ENCODE measurements at places on chromosomes 6 and 20.

DNA sequence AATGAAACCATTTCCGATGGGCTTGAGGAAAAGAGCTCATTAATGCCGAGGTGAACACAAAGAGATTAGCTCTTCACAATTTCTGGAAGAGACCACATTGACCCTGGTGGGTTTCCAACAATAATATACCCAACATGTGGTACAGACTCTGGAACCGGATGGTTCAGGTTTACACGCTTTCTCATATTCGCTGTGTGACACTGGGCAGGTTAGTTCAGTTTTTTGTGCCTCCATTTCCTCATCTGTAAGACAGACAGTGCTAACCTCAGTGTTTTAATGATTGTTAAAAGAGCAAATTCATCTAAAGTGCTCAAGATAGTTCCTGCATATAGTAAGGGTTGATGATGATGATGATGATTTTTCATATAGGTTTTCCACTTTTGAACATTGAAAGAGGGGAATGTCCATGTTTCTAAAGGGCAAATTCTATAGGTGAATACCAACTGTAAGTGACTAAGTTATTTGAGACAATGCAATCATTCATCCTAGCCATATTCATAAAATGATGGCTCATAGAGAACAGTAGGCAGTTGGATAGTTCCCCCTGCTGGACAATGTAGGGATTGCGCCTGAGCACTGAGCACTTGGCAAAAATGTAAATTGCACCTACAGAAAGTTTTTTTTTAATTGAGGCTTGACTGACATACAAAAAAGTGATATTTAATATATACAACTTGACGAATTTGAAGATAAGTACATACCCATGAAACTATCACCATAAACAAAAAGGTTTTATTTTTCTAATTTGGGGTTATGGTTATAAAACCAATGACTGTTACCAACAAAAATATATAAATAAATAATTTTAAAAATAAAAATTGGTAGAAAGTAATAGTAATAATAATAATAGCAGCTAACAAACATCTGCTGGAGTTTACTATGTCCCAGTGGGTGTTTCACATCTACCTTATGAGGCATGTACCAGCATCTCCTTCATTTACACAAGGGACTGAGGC is 2.1 kb upstream of the PERP start:
- peak; percentile 70 for DNase-seq

DNA sequence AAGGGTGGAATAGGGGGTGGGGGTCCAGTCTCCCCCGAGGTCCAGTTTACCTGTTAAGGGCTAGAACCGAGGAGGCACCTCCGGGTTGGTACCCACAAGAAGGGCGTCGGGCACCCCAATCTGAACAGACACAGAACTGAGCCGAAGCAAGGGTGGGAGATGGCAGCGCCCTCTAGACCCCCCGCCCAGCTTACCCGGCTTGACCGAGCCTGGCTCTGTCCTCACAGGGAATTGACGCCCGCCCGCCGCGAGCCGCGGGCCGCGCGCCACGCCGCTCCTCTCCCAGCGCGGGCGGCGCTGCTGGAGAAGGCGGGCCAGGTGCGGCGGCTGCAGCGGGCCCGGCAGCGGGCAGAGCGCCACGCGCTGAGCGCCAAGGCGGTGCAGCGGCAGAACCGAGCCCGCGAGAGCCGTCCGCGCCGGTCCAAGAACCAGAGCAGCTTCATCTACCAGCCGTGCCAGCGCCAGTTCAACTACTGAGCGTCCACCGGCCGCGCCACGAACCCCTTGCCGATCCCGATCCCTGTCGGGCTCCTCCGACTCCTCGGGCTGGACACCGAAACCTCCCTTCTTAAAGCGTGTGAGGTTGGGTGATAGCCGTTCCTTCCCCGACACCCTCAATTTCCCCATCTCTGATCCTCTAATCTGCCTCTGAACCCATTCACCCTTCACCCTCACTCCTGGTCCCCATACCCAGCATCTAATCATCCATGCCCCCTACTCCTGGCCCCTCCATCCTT is 5.9 kb downstream of the TP53INP2 start:
- DNase-seq = peak; percentile 48

- no peak for DNase-seq
These were observed 43.9 kb upstream of the SRF start for GRCh38 chr6:43127180-43127579.

GRCh38 chr20:21518292-21518991 is 4.6 kb upstream of the NKX2-2 start:
- no peak for DNase-seq

DNA sequence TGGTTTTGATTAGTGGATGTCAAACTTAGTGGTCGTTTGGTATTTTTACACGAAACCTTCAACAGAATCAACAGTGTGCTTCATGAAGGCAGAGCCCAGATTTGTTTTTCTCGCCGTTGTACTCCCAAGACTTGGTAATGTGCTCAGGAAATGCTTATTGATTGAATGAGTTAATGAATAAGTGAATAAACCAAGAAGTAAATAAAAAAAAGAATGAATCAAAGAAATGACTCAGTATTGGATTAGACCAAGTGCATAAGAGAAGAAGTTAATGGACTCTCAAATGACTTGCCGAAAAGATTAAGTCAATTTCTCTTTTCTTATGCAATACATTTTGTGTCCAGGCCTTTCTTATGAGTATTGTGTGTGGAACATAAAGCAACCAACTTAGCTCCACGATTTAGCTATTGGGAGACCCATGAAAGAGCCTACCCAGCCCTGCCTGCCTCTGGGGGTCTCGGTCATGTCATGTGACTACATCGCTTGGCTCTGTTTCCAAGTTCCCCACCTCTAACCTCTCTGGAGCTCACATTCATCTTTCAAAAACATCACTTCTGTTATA is 10.6 kb upstream of the FUCA2 start:
- DNase-seq = no peak

DNA sequence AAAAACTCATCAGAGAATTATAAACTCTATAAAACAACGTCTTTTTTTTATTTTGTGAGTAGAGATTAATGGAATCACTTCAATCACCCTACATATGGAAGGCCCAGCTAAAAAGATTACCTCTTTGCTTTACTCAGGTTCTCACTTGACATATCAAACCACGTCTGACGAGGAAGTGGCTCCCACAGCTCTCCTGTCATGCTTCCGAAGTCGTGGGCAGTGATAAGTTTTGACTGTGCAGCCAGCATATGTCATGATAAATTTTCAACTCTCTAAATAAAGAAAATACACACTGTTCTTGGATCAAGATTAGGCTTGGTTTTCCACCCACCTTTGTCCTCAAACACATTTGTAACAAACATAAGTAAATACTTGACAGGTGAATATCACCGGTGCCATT is 279.5 kb upstream of the RNF217 start:
- DNase-seq = no peak
